ENCODE measurements at places on chromosomes 16 and 17. TPM values are rescaled to one million over a fixed set of nuclear protein-coding genes. Genes with fewer than 3 reads are reported as not detected.
A peak's percentile ranks its signal among the peaks of the same experiment; 100 is the strongest.

DNA sequence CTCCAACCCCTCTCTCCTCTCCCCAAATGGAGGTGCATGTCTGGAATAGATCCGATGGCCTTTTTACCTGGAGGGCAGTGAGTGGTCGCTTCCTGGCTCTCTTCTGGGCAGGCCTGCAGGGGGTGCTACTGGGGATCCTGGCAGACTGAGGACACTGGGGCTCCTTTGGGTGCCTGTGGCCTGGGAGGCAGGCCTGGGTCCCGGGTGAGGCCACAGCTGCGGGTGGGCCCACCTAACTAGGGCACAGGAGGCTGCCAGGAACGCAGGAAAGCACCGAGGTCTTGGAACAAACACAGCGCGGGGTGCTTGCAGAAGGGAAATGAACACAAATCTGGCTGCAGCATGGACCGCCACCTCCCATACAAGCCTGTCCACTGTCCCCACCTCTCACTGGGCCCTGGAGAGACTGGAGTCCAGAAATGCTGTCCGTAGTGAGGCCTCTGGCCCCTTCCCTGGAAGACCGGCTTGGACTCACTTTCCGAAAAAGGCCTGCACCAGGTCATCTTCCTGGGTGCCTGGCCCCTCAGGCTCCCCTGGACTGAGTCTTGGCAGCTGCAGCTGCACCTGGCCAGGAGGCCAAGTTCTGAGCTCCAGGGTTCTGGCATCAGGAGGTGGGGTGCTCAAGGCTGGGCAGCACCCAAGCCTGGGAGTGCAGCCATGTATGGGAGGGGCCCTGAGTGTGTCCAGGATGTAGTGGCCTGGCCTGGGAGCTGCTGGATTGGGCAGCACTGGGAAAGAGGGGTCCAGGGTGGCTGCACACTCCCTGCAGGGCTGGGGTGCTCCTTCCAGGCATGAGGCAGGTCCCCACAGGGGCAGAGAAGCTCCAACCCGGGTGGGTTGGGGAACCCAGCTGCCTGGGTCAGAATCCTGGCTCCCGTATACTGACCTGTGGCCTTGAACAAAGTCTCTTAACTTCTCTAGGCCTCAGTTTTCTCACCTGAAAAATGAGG, 195.1 kb downstream of the IRF8 start:
- ATAC-seq: no peak

GRCh38 chr16:76386784-76387183, 109.6 kb downstream of the CNTNAP4 start:
- no peak for ATAC-seq

- peak; percentile 90 for ATAC-seq
Observed at GRCh38 chr16:31032736-31033708, at the start of gene STX4. STX4 (plus strand) TSS chr16:31033558; CDS start chr16:31033806, 248 bp downstream.

DNA sequence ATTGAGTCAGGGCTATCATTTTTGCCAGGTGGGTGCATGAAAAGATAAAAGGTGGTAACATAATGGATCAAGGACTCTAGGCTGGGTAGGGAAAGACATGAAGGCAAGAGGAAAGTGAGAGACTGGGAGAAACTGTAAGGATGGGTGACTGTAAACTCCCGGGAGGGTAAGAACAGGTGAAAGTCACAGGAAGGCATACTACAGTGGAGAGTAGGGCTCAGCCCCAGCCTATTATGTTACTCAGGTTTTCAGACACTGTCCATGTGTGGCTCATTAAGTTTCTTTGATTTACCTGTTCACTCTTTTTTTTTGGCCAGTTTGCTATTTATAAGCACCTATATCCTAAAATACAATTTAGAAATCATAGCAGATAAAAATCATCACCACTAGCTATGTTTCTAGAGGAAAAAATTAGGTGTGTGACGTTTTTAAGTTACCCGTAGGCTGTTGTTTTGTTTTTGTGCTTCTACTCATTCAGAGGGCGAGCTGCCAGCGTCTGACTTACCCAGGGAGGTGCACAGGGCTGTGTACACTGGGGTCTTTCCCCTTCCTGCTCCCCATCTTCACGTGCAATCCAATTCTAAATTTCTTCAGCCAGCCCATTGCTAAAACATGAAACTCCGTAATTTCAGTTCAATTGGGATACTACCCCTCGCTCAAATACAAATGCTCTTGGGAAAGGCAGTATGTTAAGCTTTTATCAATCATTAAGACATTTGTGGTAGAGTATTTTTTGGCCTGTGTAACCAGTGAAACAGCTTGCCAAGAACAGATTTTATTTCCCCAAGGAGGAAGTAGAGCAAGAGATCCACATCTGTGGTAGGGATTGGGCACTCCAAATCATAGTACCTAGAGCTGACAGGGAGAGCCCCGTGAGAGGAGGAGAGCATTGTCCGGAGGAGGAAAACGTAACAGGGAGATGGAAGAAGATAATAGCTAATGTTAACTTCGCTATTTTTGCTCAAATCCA, 21.7 kb upstream of the VWA3A start:
- ATAC-seq: no peak

- ATAC-seq: no peak
Observed at GRCh38 chr17:67862614-67863217, 37.4 kb downstream of the BPTF start.

- no peak for ATAC-seq
Observed at GRCh38 chr16:11211061-11211976, 44.7 kb downstream of the SOCS1 start.

The DNAI2 gene
- total RNA-seq: 0.19 TPM

All from activated T-helper 17 cell treated with anti-CD3 and anti-CD28 coated beads, Interleukin-2, amount 50 U/mL, for 72 hours (primary cell).